Gastroesophageal sphincter (tissue), 4 donors: ENCODE measurements at places on chromosomes 6 and 20.
A peak's percentile ranks its signal among the peaks of the same experiment; 100 is the strongest.

DNA sequence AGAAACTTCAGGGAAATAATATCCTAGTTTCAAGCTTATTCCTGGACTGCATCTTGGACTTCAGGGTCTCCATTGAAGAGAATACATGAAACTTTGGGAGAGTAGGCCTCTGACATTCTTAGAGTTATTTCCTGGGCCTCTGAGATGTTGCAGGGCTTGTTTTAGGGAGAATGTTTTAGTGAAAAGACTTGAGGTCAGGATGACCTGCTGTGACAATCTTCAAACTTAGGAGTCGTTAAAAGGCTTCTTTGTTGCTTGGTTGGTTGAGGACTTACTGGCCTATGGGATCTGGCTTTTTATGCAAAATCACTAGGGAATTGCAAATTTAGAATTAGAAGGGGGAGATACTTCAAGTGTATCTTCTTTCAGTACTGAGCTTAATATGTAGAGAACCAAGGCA is 613.2 kb upstream of the FLRT3 start:
- ATAC-seq: no peak

GRCh38 chr6:125886914-125887313 is 69.7 kb upstream of the HINT3 start:
- no peak for ATAC-seq

DNA sequence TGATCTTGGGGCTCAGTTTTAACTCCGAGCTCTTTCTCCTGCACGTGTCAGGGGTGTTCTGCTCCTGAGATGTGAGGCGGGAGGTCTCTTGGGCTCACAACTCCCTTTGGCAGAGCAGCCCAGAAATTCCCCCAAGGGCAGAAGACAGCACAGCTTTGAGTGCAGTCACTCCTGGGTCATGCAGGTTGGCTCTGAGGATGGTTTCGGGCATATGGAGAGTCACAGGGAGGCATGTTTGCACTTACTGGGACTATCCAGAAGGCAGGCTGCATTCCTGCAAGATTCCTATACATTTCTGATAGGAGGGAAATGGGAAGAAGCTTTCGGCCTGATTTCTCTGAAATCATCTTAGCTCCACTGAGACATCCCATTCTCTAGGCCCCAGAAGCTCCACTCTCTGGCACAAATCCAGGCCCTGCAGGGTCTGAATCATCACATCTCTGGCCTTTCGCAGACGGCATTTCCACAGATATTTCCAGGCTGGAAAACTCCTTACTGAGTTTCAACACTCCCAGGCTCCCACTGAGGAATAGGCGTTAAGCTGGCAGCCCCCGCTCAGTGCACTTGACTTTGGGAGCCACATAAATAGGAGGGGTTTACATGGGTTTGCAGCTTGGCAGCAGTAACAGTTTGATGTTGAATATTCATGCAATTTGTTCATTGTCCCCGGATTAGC is 39.7 kb downstream of the AGPAT4 start:
- ATAC-seq: peak; percentile 83

DNA sequence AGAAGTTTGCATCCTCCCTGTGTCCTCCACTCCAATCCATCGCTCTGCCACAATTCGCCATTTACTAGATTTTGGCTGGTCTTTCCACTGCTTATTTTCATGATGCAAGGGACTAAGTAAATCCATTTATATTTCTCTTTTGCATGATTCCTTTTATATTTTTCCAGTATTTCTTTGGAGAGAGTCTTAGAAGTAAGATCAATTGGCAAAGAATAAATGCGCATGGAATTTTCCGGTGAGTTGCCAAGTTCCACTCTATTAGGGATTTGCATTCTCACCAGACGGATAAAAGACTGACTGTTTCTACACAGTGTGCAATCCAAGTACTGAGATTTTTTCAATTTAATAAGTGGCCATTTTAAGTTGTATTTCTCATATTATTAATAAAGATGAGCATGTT is 91.7 kb upstream of the PHACTR3 start:
- no peak for ATAC-seq

DNA sequence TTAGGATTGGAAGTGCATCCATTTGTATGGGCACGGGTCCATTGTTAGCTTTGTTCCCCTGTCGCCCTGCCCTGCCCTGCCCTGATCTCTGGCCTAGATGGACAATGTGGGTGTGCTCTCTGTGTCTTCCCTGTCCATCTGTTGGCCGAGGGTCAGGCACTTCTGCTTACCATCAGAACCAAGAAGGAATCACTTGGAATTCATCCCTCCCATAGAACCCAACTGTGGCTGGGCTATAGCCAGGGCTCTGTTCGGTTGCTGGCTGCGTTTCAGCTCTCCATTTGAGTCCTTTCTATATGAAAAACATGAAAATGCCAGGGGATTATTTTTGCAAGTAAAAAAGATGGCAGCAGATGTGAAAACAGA is 26.6 kb upstream of the TULP4 start:
- ATAC-seq: no peak

- no peak for ATAC-seq
These were observed 455.7 kb upstream of the SOX4 start for GRCh38 chr6:21137700-21138335.

DNA sequence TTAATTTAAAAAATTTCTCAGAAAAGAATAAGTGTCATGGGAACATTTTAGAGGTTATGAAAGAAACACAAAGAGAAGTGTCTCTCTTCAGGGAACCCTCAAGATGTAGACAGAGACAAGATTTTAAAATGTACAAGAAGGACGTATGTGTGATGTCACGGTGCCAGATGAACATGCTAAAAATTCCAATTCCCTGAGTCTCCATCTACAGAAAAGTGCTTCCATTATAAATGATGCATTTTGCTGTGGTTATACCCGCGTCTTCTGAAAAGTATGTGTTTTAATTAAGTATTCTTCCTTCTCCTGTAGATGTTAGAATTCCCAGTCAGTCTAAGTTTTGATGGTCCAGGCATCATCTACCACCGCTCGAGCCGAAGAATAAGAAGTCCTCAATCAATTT is 489.1 kb downstream of the PREX1 start:
- peak; percentile 48 for ATAC-seq

DNA sequence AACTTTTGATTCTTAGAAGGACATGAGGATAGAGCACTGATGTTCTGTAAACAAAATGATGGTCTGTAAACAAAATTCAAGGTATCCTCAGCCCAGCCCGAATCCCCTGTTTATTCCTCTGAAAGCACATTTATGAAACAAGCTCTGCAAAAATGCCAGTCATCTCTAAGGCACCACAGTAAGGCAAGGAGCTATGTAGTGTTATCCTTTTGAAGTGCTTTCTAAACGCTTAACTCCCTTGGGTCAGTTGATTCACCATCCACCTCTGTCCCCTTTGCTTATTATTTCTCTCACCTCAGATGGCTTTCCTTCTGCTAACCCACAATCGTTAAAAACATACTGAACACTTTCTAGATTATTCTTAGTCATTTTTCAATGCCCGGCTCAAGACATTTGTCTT is 93.8 kb downstream of the ATXN1 start:
- no peak for ATAC-seq

- peak; percentile 41 for ATAC-seq
These were observed 10.5 kb downstream of the PIGT start for GRCh38 chr20:45426320-45427016.

DNA sequence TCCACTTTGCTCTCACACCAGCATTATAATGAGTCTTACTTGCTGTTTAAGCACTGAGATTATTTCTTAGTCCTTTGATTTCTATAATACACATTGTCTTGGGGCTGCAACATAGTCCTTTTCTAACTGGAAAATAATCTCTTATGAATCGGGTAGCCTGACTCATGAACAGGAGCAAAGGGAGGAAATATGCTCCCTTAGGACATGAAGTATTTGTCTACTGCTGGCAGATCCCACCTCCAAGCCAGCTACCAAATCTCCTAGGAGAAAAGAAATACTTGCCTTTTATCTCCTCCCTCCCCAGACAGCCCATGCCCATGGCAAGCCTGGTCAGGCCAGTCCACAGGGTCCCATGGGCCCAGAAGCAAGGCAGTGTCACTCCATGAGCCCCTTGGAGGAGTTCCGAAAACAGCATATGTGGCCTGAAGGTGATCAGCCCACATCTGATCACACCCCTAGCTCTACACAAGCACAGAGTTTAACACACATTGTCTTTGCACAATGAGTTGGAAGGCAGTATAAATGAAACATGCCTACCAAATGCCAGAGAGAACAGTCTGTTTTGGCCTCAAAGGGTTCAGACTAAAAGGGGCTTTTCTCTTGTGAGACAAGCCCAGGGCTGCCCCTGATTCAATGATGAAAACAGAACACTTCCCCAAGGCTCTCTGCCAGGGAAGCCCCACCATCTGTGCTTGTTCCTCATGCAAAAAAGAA is 37.1 kb upstream of the SLC4A11 start:
- ATAC-seq: no peak

DNA sequence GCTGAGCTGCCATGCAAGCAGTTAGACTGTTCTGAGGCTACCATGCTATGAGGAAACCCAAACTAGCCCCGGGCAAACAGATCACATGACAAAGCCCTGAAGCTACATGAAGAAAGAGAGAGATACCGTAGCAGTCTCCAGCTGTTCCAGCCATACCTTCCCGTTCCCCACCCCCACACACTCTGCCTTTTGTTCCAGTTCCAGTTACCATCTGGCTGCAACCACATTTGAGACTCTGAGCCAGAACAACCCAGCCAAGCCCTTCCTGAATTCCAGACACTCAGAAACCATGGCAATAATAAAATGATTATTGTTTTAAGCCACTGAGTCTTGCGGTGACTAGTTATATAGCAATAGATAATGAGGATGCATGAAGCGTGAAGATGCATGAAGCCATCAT is 28.3 kb downstream of the RIN2 start:
- peak; percentile 54 for ATAC-seq

DNA sequence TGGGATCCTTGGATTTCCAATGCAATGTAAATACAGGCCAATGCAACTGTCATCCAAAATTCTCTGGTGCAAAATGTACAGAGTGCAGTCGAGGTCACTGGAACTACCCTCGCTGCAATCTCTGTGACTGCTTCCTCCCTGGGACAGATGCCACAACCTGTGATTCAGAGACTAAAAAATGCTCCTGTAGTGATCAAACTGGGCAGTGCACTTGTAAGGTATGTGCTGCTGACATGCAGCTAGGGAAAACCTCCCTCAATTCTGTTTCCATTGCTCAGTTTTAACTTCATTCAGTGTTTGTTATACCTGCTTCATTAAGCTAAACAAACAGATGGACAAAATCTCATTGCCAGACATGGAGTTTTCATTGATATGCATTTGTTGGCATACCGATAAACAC is 397.1 kb downstream of the ARHGAP18 start:
- ATAC-seq: no peak

GRCh38 chr6:89667872-89668556 is 29.5 kb upstream of the LYRM2 start:
- no peak for ATAC-seq

GRCh38 chr6:95848717-95849116 is 167.1 kb upstream of the FUT9 start:
- no peak for ATAC-seq

DNA sequence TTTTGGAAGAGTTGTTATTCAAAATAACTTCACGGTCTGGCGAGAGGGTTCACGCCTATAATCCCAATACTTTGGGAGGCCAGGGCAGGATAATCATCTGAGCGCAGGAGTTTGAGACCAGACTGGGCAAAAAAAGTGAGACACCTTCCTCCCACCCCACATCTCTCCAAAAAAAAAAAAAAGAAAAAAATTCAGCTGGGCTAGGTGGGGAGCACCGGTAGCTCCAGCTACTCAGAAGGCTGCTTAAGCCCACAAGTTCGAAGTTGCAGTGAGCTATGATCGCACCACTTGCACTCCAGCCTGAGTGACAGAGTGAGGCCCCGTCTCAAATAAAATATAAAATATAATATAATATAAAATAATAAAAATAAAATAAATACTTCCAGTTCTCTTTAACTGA is 10.4 kb downstream of the OR2B2 start:
- no peak for ATAC-seq

- peak; percentile 85 for ATAC-seq
These were observed 18.3 kb upstream of the TRAM2 start for GRCh38 chr6:52595000-52595795.

- ATAC-seq: peak; percentile 52
These were observed 18.7 kb downstream of the ADRM1 start for GRCh38 chr20:62321521-62321948.

- no peak for ATAC-seq
These were observed 53.2 kb upstream of the CEP162 start for GRCh38 chr6:84280639-84281038.

- no peak for ATAC-seq
These were observed 12.4 kb upstream of the RALY start for GRCh38 chr20:33981347-33981746.

DNA sequence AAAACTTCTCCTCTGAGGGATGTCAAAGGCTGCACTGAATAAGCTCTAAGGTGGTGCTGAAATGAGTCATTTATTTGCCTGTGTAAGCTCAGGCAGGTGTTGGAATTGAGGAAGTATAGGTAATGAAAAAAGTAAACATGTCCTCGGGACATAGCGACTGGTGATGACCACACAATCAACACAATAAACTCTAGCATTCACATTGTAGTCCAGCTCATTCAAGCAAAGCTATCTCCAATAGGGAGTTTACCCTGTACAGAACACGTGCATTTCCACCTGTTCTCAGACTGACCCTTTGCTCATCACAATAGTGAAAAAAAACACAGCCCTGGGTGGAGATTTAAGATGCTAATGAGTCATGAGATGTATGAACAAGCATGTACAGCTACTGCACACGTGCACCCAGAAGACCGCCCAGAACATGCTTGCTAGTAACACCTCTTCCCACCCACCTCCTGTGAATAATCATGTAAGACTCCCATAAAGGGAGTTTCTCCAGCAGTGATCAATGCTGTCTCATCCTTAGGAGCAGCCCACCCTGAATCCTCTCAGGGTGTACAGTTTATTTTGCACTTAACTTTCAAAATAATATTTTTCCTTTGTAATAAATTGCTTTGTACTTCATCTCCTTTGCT is 33.0 kb upstream of the POU5F1 start:
- ATAC-seq: peak; percentile 57

DNA sequence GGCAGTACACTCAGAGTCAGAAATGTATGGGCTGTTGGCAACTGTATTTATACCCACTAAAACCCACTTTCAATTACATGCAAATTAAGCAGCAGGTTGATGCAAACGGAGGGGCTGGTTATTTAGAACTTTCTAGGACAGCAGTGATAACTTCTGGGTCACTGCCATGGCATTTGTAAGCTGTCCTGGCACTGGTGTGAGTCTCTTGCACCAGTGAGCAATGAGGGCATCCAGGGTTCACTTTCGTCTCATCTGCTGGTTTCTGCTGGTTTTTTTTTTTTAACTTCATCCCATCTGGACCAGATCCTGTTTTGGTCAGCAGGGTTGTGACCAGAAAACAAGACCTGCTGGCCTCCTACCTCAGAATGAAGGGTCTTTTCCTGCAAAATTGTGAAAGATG is 49.2 kb downstream of the CDH26 start:
- ATAC-seq: no peak

DNA sequence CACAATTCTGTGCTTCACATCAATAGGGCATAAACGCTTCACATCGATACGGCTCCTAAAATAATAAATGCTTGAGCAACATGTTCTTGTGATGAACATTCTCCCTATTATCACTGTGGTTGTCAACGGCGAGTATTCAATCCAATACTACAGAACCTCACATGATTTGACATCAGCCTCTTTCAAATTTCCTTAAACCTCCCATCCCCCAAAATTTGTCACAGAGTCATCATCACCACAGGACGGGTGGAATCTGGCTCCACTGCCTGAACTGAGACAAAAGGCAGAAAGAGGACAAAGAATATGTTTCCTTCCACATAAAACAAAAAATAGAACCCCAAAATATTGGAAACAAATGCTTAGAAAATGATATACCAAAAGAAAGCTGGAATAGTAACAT is 7.3 kb downstream of the THEMIS start:
- no peak for ATAC-seq
